ENCODE measurements at places on chromosomes 11 and 22. TPM values are rescaled to one million over a fixed set of nuclear protein-coding genes. Genes with fewer than 3 reads are reported as not detected.

GRCh38 chr11:95924414-95924760 lies 480 bp upstream of the MTMR2 start:
- peak; percentile 85 for DNase-seq

DNA sequence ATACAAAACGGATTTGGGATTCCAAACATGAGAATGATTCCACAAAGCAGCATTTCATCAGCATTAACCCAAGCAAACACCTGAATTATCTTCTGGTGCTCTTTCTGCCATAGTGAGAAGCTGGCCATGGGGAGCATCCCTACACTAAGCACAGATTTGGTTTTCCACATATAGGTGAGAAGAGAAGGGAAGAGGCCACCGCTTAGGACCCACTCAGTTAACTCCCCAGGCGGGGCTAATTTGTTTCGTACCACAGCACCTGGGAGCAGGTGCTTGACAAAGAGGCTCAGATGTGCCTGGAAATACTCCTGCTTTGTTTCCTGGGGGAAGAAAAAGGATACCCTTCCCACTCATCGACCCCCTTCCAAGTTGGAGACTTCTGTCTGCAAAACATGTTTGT lies 64.2 kb downstream of the RAB30 start:
- DNase-seq: no peak

GRCh38 chr11:30816959-30817880 lies 231.1 kb upstream of the MPPED2 start:
- DNase-seq: no peak

DNA sequence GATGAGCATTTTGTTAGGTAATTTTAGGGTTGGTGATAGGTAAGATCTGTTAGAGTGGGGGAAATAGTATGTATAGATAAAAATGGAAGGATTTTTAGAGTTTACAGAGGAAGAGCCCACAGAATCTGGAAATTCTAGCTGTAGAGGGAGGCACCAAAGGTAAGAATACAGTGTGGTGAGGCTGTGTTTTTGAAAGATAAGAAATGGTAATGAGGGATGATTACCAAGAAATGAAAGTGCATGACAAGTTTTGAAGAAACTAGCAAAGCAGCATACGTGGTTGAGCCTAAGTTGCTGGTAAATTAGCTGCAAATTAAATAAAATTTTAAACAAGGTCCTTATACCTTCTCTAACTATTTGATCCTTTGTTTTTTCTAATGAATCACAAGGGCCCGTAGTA lies 14.6 kb upstream of the RASSF10 start:
- no peak for DNase-seq

Gene SEPTIN3
- 1.5 TPM for total RNA-seq

Gene LIPT2
- 6.8 TPM for total RNA-seq

Gene TSPAN18
- total RNA-seq: not detected
